HL-60 (cell line): ENCODE measurements at places on chromosomes 11 and 22.

- DNase-seq: no peak
Observed at GRCh38 chr11:78656327-78656726, 81.7 kb upstream of the NARS2 start.

DNA sequence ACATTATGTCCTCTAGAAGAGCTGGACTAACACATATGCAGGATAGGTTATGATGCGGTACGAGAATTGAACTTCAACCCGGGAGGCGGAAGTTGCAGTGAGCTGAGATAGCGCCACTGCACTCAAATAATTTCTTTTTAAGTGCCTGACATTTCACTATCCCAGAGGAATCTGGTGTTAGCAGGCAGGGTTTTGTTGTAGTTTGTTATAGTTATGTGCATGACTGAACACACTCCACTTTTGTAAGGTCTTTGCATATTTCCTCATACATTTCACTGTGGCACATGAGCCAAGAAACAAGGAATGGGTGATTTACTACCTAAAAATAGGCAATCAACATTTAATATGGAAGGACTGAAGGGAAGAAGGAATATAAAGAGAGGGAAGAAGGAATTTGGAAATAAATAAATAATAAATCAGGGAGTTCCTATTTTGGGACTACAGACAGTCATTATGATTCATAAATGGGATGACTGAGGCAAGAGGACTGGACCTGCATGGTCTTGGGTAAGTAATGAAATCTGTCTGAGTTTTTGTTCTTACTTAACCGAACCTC, 8.7 kb upstream of the HIPK3 start:
- no peak for DNase-seq

GRCh38 chr11:44625759-44626523, 60.5 kb downstream of the CD82 start:
- DNase-seq: peak; percentile 86

DNA sequence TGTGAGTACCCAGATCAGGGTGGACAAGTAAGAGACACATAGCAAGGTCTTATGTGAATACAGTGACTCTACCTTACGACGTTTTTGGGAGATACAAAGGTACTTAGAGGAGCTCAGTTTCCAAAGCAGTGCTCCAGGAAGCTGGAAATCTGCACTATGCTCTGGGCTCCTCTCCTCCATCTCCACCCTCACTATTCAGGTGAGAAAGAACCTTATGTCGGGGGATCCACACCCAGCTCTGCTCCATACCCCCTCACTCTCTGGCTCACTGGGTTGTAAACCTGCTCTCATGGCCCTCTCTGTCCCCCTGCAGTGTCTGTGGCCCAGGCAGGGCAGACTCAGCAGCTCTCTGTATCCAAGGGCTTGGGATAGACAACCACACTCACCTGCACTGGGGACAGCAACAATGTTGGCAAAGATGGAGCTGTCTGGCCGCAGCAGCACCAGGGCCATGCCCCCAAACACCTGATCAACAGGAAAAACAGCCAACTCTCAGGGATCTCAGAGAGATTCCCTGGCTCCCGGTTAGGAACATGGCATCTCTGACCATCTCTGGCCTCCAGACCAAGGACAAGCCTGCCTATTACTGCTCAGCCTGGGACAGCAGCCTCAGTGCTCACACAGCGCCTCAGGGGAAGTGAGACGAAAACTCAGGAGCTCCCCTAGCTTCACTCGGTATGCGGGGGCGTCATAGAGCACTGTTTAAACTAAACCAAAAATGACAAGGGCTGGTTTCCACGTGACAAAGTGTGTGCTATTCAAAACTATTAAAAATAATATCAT, 60.9 kb upstream of the TOP3B start:
- DNase-seq: no peak

DNA sequence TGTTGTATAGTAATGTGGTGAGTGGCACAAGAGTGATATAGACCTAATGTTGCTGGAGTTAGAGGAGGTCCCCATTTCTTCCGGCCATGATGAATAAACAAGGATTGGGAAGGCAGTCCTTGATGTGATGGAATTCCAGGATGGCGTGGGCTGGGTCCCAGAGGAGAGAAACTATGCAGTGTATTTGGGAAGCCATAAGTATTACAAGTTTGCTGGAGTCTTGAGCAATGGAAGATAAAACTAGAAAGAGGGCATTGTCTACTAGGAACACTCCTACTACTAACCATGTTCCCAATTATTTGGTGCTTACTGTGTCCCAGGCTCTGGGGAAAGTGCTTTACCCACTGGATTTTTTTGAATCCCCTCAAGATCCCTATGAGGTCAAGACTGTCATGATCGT, 20.0 kb downstream of the LDLRAD3 start:
- no peak for DNase-seq

- no peak for DNase-seq
Observed at GRCh38 chr11:37504060-37504611, 906.1 kb upstream of the RAG2 start.

DNA sequence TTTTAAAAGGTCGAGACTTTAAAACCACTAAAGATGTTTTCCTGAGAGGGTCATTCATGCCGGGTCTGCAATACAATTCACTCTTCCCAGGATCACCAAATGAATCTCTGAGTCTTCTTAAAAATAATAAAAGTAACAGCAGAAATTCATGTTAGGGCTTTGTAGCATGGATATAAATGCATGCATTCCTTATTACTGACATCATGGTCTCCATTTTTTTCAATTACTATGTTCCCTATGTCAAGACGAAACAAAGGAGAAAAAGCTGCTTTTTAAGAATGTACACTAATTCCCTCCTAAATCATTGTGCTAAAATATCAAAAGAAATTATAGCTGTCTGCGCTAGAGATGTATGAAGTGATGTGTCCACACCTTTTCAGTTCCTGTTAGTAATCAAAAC, 789.9 kb upstream of the LRRC4C start:
- DNase-seq: no peak

DNA sequence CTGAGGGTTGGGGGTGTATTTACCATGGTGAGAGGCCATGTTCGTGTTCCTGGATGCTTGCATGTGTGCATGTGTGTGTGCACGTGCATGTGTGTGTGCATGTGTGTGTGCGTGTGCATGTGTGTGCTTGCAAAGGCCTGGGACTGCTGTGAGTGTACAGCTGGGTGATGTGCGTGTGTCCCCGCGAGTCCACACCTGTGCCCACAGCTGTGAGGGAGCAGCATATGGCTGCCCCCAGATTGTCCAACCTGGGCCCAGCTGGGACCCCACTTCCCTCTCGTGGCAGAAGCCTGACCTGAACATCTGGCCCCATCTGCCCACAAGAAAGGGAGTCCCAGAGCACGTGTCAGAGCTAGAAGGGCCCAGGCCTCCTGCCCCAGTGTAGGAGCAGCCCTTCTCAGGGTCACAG, 8.4 kb upstream of the CD248 start:
- DNase-seq: no peak

- no peak for DNase-seq
Observed at GRCh38 chr11:66359662-66360087, 11.9 kb downstream of the SLC29A2 start.

GRCh38 chr22:17097062-17097461, 12.3 kb downstream of the IL17RA start:
- no peak for DNase-seq

- no peak for DNase-seq
Observed at GRCh38 chr11:121054266-121054665, 30.4 kb downstream of the TBCEL start.

GRCh38 chr11:117972044-117972443, 14.2 kb upstream of the IL10RA start:
- no peak for DNase-seq

- no peak for DNase-seq
Observed at GRCh38 chr11:46075928-46076327, 45.3 kb downstream of the PHF21A start.

- no peak for DNase-seq
Observed at GRCh38 chr11:119585043-119585781, 143.8 kb downstream of the NECTIN1 start.

- DNase-seq: peak; percentile 73
Observed at GRCh38 chr11:12066799-12067508, 43.4 kb upstream of the MICAL2 start.

DNA sequence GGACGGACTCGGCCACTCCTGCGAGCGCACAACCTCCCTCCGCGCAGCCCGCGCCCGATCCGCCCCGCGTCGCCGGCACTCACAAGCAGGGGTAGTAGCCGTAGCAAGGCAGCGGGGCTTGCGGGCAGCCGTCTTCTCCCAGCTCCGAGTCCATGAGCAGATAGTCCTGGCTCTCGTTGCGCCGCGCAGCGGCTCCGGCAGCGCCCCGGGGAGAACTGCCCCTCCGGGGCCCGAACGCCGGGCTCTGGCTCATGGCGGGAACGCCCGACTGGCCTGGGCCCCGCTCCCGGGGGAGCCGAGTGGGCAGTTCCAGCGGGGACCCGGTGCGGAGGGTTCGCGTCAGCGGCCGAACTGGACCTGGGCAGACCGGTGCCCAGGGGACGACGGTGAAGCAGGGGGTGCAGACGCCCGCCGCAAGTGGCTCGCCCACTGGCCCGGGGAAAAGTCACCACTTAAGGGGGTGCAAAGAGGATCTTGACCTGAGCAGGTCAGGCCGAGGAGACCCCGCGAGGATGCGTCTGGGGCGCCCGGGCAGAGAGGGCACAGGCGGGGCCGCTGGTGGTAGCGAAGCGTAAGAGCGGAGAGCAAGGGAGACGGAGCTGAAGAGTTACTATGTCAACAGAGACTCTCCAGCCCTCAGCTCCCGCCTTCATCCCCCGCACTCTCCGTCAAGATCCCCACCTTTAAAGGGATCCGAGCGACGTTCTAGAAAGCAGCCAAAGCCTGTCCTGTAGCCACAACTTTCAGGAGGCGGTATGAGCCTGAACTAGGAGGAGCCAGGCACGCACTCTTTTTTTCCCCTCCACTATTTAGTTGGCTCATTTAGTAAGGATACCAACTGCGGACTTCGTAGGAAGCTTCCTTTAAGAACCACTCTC, at the start of gene TRPC6:
TSS of gene TRPC6 (minus strand) at position 757 of the 878 bp plus-strand sequence. CDS start at position 253, 504 bp downstream.
- DNase-seq: no peak

GRCh38 chr22:27913162-27913741, 5.8 kb downstream of the PITPNB start:
- DNase-seq: no peak

DNA sequence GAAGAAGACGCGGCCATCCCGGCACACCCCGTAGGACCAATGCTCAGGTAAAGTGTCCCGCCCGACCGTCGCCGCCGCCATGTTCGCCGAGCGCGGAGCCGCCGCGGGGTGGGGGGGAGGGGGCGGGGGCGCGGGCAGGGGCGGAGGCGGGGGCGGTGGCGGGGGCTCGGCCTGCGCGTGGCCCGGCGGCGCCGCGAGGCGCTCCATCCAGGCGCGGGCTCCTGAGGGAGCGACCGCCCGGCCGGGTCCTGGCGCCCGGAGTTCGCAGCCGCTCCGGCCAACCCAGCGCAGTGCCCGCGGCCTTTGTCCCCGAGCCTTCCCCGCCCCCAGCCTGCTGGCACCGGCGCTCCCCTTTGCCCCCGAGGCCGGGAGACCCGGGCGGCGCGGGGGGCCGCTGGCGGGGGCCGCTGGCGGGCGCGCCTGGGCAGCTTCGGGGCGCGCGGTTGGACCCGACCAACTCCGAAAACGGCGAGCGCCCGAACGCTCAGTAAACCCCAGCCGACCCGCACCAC, at the start of gene PLEKHA7:
TSS of gene PLEKHA7 (minus strand) at position 94 of the 512 bp plus-strand sequence. CDS start at position 81, 13 bp downstream.
- no peak for DNase-seq

- no peak for DNase-seq
Observed at GRCh38 chr22:36940676-36941075, 27.2 kb downstream of the CSF2RB start.

DNA sequence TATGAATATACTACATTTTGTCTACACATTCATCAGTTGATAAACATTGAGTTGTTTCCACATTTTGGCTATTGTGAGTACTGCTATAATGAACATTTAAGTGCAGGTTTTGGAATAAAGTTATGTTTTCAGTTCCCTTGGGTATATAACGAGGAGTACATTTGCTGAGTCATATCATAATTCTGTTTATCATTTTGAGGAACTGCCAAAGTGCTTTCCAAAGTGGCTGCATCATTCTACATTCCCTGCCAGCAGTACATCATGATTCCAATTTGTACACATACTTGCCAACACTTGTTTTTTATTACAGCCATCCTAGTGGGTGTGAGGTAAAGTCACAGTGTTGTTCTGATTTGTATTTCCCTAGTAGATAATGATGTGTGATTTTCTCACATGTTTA, 1458.6 kb upstream of the TENM4 start:
- no peak for DNase-seq

DNA sequence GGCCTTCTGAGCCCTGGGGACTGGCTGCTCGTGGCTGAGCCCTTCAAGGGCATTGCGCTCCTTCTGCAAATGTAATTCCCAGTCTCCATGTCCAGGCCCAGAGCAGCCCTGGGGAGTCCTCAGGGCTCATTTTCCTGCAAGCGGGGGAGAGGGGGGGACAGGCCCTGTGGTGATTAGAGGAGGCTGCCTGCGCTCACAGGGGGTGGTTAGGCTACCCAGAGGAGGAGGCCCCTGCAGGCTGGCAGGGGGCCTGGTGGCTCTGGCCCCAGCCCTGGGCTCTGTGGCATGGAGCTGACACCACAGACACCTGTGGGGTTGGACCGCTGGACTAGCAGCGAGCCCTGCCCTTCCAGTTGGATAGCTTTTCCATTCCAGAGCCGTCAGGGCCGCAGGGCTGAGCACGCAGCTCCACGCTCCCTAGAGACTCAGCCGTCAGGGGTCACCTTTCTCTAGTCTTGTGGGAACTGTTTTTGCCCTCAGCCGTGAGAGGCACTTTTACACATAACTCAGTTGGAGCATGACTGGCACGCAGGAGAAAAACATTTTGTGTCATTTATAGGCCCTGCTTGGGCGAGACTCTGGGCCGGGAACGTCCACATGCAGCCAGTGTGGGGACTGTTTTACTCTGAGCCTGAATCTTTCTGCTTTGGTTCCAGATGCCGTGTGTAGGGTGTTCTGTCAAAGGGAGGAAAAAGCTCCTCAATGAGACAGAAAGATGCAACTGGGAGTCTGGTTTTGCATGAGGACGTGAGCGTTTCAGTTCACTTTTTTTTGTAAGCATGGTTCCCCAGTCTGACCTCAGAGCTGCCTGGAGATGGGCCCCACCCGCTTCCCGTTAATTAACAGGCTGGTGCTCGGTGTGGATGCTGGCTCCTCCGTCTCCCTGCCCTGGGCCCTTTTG, 58.1 kb downstream of the LRP5 start:
- no peak for DNase-seq

DNA sequence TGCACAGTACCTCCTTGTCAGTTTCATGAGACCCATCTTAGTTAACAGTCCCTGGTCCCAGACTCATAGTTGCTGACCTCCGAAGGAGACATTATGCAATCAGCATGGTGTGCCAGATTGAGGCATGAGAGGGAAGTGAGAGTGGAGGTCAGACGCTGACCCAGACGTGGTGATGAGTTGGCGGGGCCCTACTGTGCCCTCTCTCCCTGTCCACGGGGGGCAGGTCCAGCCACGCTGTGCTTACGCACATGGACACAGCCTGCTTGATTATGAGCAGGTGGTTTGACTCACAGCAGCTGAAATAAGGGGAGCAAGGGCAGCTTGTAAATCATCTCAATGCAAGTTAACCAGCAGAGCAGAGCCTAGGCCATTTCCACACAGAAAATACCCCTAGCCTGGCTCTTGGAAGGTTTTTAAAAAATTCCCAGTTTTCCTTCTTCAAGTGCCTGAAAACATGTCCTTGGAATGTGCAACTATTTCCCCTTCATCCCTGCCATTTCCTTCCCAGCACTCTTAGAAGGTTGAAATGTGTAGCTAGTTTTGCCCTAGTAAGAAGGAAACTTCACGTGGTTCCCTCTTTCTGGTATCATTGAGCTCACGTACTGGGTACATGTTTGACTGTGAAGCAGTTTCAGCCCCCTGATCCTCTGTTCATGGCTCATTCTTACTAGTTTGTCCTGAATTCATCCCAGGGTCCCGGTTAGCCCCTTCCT, 122.6 kb upstream of the SORL1-AS1 start:
- DNase-seq: peak; percentile 52
